Stimulated activated CD4-positive, alpha-beta T cell treated with anti-CD3 and anti-CD28 coated beads, Interleukin-12 subunit alpha, Interleukin-12 subunit beta, amount 100 ng/mL, for 24 hours (primary cell): ENCODE measurements at places on chromosomes 6 and 20.

DNA sequence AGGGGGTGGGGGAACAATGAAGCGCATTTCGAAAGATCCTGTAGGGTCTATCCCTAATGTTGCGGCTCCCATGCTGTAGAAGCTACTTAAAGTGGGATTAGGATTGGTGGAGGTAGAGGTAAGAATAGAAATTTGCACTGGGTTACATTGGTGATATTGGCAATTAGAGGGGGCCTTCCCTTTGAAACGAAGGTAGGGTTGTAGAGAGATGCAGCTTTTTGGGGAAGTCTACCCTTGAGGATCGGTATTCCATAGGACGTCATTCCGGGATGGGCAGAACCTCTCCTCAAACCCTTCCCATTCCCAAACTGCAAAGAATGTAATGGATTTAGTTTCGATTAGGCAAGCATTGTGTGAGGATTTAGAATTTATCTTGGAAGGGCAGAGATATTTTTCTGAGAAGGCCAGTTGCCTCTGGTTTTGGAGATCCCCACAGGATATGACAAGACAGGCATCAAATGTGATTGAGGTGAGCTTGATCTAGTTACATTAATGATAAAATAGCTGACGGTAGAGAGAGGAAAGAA is 5.4 kb upstream of the ZNFX1 start:
- DNase-seq: no peak

GRCh38 chr6:105313211-105313610 is 89.7 kb downstream of the PREP start:
- no peak for DNase-seq

GRCh38 chr6:292506-293192 is 362 bp downstream of the DUSP22 start:
- DNase-seq: peak; percentile 49

GRCh38 chr6:108561742-108562502 is 1.2 kb downstream of the FOXO3 start:
- DNase-seq: no peak

GRCh38 chr20:37090407-37090806 is 5.4 kb downstream of the RBL1 start:
- DNase-seq: no peak

DNA sequence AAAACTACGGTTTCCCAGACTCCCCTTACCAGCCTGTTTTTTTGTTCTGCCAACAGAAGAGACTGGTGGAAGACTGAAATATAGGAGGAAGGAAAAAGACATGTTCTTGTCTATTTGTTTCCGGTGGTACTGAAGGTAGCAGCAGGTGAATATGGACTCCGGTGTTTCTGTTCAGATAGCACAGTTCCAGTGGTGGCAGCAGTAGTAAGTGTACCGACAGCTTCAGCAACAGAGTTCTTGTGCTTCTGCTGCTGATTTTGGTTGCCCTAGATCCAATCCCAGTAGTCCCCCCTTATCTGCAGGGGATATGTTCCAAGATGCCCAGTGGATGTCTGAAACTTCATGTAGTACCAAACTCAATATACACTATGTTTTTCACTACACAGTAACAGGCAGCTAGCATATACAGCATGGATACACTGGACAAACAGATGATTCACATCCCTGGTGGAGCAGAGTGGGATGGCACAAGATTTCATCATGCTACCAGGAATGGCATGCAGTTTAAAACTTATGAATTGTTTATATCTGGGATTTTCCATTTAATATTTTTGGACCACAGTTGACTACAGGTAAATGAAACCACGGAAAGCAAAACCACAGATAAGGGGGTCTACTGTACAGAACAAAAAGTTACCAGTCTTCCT is 301.8 kb downstream of the BTBD9 start:
- DNase-seq: no peak

GRCh38 chr20:58655328-58656107 is 4.4 kb downstream of the STX16 start:
- no peak for DNase-seq

GRCh38 chr6:74343804-74344203 is 647.8 kb downstream of the CD109 start:
- no peak for DNase-seq

DNA sequence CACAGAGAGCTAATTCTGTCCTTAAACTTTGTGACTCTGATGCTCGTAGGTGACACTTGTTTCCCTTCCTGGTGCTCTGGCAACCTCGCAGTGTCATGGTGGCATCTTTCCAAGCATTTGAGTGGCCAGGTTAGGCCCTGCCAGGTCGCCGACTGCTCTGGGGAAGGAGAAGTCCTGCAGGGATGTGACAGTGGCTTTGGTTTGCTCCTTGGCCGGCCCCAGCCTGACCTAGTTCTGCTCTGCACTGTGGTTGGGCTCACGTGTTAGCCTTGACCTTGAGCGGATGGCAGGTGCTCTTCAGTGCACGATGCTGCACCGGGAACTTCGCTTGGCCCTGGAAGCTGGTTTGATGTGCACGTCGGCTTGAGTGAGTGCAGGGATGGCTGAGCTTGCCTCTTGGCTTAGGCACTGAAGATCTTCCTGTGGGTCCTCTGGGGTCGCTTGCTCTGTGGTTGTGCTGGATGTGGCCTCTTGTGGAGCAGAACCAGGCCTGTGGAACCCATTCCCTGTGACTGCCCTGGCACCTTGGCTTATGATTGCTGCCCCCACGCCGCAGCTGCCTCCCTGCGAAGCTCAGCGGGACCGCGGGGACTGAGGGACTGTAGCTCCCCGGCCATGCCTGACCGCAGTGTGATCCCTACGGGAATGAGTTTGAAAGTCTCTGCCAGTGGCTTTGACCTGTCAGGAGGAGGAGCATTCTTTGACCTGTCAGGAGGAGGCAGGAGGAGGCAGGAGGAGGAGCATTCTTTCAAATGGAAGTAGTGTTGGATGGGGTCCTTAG is 8.7 kb downstream of the OSBPL2 start:
- no peak for DNase-seq

DNA sequence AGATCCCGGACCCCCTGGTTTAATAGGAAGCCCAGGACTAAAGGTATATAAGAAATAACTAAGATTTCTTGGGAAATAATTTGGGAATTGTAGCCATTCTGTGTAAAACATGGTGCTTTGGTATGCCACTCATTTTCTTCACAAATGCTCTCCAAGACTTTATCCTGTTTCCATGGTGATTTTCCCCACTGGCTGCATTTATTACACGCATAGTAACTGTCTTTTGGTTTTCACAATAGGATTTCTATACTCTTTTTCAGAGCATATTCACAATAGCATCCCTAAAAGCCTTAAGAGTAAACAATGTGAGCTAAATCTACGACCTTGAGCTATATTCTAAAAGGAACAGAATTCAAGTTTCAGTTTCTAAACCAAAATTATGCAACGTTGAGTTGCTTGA is 160.8 kb downstream of the COL9A1 start:
- no peak for DNase-seq

DNA sequence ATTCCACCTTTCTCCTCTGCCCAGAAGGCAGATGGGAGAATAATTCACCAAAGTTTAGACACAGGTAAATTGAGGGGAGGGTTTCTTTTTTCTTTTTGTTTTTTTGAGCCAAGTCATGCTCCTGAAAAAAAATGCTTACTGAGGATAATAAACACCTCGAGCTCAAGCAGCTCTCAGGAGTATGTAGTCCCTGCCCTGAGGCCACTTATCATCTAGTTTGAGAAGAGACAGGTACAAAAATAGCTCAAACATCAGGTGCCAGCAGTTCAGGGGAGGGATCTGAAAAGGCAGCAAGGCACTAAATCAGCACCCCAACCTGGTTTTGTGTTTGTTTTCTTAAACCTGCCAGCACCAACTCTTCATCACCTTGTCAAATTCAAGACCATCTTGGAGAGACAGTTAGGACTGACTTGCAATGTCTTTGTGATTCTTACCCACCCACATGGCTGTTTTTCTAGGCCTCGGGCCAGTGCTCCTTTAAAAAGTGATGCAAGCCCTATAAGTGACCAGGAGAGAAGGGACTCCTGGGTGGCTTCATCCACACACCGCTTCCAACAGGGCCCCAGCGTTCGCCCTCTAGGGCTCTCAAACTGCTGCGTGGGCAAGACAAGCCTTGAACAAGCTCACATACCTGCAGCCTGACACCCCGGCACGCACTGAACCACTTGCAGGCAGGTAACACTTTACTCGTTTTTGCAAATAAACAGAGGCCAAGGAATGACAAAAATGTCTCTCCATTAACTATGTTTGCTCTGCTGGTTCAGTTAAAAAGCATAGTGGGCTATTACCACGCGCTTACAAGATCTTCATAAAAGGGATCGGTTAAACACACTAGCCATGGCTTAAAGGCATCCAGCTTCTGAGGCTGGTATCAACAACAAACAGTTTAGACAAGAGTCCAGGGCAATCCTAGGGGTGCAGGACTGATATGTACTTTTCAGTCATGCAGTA is 13.9 kb downstream of the JAG1 start:
- no peak for DNase-seq

DNA sequence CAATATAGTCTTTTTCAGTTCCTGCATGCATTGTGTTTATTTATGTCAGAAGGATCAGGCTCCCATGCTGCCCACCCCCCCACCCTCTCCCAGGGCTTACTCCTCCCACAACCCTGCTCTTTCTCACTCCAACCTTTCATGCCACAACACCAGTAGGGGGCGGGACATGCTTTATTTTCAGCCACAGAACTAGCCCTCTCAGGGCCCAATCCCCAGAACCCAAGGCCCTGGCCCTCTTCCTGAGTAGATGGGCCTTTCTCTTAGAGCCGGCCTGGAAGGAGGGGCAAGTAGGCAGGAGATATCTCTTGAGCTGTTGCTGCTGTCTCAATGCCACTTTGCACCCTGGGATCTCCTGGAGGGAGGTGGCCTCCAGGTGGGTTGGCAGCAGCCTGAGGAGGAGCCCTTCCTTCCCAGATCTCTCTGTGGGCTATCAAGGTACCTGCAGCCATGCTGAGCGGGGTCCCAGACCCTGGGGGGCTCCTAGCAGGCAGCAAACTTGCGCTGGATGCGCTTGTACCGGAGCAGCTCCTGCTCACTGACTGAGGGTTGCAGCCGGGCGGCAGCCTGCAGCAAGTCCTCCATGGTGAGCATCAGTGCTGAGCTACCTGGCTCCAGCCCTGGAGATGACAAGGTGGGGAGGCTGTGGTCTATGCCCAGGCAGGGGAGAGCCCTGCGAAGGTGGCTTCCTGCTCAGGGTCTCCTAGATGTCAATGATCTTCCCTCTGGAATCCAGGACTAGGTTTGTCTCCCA is 3.5 kb downstream of the GNMT start:
- no peak for DNase-seq

DNA sequence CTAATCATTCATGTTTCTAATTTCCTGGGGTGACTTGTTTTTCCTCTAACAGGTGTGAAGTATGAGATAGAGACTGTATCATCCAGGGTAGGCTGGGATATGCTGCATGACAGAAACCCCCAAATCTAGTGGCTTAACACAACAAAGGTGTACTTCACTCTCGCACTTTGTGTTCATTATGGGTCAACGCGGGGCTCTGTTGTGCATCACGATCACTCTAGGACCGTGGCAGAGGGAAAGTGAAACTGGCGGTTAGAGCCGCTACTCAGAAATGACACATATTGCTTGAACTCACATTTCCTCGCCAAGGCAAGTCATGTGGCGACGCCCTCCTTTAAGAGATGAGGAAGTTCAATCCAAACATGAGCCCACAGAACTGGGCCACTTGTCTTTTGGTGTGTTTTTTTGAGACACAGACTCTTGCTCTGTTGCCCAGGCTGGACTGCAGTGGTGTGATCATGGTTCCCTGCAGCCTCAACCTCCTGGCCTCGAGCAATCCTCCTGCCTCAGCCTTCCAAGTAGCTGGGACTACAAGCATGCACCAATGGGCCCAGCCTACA is 41.3 kb downstream of the PCNA start:
- peak; percentile 52 for DNase-seq

DNA sequence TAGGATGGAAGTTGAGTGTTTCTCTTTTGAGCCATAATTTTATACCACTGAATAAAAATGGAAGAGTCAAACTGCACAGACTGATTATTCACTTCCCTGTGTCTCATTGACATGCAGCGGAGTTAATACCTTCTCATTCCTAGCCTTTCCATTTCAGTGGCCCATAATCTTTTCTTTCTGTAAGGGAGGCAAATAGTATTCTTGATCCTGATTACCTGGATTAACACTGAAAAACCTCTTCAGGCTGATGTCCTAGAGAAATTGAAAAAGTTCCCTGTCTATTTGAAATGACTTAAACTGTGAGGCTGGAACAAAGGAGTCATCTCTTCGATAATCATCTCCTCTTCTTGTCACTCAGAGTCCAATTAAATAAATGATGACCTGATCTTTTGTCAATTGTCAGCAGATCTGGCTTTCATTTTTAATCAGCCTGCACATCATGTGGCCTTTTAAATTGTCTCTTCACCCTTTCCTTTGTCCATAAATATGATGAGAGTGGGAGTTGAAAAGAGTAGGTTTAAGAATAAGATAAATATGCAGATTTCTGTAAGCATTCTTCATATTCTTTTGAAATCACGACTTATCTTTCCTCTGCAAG is 713.0 kb downstream of the EPM2A start:
- no peak for DNase-seq

GRCh38 chr6:79570129-79571029 is 33.1 kb upstream of the LCA5 start:
- DNase-seq: no peak

DNA sequence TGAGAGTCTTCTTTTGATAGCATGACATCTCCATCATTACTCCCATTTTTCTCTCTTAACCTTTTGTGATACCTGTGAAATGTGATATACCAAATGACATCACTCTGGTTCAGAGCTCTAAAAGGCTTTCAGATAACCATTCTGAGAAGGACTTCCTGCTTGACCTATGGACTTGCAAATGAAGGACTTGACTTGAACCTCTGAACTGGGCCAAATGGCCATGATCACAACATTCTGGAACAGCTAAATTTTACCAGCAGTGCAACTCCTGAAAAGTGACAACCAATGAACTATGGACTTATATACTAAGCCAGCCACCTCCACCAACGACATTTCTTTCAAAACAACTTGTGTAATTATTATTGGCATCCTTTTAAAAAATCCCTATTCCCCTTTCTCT is 1085.8 kb upstream of the CITED2 start:
- no peak for DNase-seq

GRCh38 chr6:33211666-33212422 is 3.5 kb downstream of the RING1 start:
- no peak for DNase-seq

GRCh38 chr6:34610819-34611477 is 54.8 kb upstream of the SPDEF start:
- no peak for DNase-seq

GRCh38 chr6:135012764-135013163 is 41.9 kb downstream of the HBS1L start:
- no peak for DNase-seq

DNA sequence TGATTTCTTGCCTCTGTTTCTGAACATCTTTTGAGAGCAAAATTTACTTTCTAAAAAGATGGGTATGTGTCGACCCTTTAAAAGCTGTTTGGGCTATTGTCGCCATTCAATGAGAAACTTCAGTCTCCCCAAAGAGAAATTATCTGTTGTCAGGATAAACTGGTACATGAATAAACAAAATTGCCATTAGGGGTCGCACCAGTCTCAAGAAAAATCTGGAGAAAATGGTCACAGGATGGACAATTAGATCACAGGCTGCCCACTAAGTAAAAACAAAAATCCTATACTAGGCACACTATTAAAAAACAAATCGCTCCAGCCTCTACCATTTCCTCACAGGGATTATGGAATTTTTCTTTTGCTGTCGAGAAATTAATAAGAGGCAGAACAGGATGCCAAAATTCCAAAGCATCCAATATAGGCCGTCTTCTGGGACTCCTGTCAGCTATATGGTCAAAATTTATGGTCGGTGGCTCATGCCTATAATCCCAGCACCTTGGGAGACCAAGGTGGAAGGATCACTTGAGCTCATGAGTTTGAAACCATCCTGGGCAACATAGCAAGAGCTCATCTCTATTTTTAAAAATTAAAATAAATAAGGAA is 5.5 kb upstream of the HLA-E start:
- no peak for DNase-seq

GRCh38 chr20:50191544-50192363 is 1.1 kb downstream of the CEBPB start:
- peak; percentile 21 for DNase-seq
